ENCODE measurements at places on chromosomes 7 and 10.

DNA sequence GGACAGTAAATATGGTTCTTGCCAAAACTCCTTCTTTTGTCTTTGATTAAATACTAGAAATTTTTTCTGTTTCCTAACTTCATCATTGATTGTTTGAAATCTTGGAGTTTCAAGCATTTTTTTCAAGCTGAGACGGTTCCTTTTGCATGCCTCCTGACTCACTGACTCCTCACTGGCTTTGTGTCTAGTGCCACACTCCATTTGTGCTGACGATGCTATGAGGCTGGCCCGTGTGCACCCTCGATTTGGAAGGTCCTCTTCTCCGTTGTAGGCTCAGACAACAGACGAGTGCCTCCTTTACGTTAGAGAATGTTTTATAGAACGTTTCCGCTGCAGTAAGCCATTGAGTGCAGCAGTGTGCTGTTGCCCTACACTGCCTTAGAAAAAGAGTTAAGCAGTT, 10.8 kb upstream of the CSGALNACT2 start:
- no peak for DNase-seq

DNA sequence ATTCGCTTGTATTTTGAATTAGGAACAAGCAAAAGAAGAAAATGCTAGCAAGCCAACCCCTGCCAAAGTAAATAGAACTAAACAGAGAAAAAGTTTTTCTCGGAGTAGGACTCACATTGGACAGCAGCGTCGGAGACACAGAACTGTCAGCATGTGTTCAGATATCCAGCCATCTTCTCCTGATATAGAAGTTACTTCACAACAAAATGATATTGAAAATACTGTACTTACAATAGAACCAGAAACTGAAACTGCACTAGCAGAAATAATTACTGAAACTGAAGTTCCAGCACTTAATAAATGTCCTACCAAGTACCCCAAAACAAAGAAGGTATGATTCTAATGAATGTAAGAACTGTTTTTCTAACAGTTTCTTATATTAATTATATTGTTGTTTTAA, 87.9 kb downstream of the KMT2E start:
- no peak for DNase-seq

- no peak for DNase-seq
Observed at GRCh38 chr10:133325440-133326222, 11.1 kb downstream of the CALY start.

GRCh38 chr10:132632851-132633684, 95.5 kb downstream of the INPP5A start:
- no peak for DNase-seq

GRCh38 chr10:61992059-61992460, 90.6 kb downstream of the ARID5B start:
- DNase-seq: no peak

All from esophagus squamous epithelium (tissue), 5 donors.